Amniotic stem cell (primary cell): ENCODE measurements at places on chromosomes 2 and 18.

DNA sequence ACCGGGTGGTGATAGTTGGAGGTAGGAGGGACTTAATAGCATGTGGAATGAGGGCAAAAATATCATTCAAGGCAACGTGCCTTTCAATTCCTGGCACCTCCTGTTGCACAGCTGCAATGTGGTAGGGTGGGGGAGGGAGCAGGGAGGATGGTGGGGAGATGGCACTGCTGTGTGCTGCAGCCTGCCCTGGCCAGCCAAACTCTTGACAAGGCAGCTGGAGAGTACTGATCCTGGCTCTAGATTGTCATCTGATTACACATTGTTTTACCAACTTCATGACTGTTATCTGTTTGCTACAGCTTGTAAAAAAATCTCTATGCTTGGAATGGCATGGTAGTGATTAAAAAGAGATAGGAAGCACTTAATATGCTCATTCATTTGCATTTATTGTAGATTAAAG is 47.7 kb downstream of the PLCL1 start:
- DNase-seq, result no peak

- DNase-seq, result no peak
Measured at GRCh38 chr2:178530625-178531142, 50.4 kb downstream of the PLEKHA3 start.

- DNase-seq, result no peak
Measured at GRCh38 chr2:65164426-65164891, 34.6 kb upstream of the RAB1A start.

DNA sequence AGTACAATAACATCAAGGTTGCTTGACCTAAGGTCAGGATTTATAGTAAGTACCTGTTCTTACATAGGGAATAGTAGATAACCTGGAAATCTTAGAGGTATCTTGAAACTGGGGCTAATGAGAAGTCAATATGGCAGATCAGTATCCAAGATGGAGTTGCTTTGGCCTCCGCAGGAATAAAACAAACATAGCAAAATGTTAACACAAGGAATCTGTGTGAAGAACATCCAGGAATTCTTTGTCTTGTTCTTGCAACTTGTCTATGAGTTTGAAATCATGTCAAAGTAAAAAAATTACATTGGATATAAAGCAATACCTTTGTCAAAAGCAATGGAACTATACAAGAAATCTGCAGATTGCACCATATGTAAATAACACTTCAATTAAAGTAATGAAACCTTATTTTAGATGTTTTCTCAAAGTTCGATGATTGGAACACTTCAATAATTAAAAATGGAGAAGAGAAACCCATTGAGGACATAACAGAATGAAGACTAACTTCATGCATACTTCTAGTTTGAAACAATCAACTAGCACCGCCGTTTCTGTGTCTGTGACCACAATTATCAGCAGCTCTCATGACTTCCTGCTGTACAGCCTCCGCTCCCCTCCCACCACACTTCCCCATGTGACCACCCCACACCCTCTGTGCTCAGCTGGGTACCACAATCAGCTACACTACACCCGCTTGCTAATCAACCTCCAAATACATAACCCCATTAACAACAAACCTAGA is 27.6 kb downstream of the C2orf76 start:
- DNase-seq, result no peak

- DNase-seq, result no peak
Measured at GRCh38 chr2:191029280-191029950, 15.4 kb upstream of the STAT1 start.

GRCh38 chr2:71822463-71822862 is 325.2 kb downstream of the CYP26B1 start:
- DNase-seq, result no peak

DNA sequence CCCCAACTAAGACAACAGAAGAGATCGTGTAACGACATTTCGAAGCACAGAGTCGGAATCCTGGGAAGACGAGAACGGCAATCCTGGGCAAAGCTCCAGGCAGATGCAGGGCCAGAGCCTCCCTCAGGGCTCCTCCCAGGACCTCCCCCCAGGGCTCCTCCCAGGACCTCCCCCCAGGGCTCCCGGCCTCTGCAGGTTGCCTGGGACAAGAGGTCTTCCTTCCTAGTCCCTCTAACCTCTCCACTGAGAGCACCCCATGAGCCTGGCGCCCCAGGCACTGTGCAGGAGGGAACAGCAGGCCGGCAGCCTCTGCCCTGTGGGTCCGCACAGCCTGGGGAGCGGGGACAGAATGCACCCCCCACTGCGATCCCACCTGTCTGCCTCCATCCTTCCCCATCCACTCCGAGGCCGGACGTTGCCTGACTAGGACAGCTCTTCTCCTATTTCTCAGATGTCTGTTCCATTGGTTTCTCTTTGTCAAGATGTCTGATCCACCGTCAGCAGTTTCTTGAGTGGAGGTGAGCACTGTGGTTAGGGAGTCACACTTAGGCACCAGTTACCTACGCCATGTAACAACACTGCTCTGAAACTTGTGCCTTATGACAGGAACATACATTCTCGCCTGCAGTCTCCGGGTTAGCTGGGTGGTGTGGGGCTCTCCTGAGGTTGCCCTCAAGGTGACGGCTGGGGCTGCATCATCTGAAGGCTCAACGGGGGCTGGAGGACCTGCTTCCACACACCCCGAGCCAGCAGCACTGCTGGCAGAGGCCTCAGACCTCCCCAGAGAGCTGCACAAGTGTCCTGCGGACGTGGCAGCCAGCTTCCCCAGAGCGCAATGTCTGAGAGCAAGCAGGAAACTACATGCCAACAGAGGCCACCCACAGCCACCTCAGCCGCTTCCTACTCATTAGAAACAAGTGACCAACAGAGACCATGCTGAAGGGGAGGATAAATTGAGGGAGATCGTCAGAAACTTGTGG is 28.9 kb downstream of the ADI1 start:
- DNase-seq, result no peak

DNA sequence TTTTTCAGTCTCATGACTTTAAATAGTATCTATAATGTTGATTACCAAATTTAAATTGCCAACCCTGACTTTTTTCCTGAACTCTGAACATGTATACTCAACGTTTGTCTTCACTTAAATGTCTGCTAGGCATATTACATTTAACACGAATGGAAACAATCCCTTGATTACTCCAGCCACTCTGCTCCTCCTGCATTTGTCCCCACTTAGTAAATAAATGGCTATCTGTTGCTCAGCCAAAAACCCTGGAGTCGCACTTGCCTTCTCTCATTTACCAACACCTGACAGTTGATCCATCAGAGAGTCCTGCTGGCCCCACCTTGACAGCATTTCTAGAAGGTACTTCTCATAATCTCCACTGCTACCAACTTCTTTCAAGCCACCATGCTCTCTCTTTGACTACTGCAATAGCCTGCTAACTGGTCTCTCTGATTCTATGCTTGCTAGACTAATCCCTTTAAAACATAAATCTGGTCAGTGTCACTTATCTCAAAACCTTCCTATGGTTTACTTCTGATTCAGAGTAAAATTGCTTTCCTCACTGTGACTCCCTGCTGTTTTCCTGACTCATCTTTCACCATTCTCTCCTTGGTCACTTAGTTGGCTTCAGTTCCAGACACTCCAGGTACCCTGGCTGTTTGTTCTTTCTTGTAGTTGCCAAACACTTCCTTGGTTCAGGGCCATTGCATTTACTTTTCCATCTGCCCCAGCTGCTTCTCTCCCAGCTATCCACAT is 31.9 kb downstream of the SPAG16 start:
- no peak for DNase-seq

DNA sequence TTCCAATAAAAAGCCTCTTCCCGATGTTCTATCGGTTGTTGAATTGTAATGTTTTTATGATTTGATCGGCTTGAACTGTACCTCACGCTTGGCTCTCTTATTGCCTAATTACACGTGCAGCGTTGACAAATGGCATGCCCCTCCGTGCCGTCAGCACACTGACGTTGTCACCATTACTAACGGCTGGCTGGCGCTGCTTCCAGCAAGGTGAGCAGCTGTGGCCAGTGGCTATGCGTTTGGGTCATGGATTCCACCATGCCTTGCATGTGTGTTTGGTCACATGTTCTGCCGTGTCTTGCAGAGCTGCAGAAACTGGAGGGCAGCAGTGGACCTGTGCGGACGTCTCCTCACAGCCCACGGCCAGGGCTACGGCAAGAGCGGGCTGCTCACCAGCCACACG is 42.1 kb downstream of the TRAPPC12 start:
- no peak for DNase-seq
